ENCODE measurements at places on chromosomes 6 and 20. TPM values are rescaled to one million over a fixed set of nuclear protein-coding genes. Genes with fewer than 3 reads are reported as not detected.
A peak's percentile ranks its signal among the peaks of the same experiment; 100 is the strongest.

MDFI gene
- total RNA-seq = 7.3 TPM

IER3 gene
- 61.7 TPM for total RNA-seq

EYS gene
- not detected for total RNA-seq

TMEM244 gene
- total RNA-seq = not detected

RFX6 gene
- total RNA-seq = not detected

AVP gene
- total RNA-seq = not detected

ZC3H12D gene
- total RNA-seq = 1.6 TPM

FAM120B gene
- total RNA-seq = 38.9 TPM

SLC17A3 gene
- 0.29 TPM for total RNA-seq

ASIP gene
- not detected for total RNA-seq

DEFB125 gene
- not detected for total RNA-seq

KCNB1 gene
- total RNA-seq = 7.1 TPM

GRCh38 chr20:57909763-57910331 is 200.0 kb upstream of the PMEPA1 start:
- DNase-seq = no peak

- peak; percentile 19 for DNase-seq
Measured at GRCh38 chr20:21808863-21809664, 103.6 kb downstream of the PAX1 start.

DNA sequence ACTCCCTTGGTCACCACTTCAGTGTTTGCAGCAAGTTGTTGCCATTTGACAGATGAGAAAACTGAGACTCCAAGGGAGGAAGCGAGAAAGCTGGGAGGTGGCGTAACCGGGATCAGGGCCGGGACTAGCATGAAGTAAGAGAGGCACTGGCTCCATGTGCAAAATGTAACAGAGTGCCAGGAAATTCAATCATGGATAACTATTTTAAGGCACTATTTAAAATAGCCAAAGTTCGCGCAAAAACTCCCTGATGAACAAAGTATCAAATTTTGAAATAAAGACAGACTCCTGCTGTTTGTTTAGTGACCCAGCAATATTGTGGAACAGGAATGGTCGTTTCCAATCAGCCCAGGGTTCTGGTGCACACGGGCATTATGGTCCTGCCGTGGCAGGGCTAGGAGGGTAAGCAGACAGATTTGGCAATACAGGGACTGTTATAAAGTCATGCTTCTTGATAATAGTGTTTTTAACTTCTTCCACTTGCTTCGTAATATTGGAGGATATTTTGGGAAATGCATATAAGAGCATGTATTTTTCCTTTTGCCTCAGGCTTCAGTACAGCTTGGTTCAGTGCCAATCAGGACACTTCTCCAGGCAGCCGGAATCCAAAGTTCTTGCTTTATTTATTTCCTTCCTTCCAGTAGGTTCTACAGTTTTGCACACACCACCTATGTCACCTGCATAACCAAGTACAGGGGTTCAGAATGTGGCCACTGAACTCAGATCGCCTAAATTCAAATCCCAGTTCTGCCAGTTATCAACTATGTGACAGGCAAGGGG is 141.6 kb downstream of the EYA2 start:
- no peak for DNase-seq

- no peak for DNase-seq
Measured at GRCh38 chr6:148846778-148847761, 100.2 kb downstream of the UST start.

DNA sequence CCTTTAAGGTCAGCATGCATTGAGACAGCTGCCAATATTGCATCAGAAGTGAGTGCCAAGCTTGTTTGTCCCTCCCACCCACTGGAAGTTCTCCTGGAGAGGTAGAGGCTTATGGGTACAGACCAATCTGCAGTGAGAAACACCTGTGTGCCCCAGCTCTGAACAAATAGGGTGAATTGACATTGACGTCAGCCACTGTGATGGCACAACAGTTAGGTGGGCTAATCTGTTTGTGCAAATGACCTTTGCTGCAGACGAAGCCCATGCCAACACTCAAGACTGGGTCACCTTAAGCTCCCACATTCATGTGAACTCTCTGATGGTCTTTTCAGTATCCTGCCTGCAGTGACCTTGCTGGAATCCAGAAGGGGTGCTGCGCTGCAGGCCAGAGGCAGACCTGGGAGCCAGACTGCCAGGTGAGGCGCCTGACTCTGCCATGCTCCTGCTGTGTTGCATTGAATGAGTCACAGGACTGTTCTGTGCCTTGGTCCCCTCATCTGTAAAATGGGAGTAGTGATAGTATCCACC is 99.9 kb downstream of the ALDH8A1 start:
- no peak for DNase-seq

DNA sequence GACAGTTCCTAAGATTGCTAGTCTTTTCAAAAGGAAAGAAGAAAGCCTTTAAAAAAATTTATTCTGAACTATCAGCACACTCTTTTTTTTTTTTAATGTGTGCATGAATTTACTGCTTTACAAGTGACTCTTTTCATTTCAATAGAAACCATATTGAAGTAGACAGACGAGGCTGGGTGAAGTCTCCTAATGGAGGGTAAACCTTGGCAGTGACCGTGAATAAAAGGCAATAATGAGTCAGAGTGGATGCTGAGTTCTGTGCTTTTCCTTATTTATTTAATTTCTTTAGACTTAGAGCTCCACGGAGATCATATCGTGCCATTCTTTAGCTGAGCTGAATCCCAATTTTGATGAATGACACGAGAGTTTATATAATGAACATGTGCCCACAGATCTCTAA is 196.9 kb downstream of the PRL start:
- no peak for DNase-seq

- DNase-seq = peak; percentile 29
Measured at GRCh38 chr6:27505209-27506027, 32.5 kb upstream of the ZNF184 start.

DNA sequence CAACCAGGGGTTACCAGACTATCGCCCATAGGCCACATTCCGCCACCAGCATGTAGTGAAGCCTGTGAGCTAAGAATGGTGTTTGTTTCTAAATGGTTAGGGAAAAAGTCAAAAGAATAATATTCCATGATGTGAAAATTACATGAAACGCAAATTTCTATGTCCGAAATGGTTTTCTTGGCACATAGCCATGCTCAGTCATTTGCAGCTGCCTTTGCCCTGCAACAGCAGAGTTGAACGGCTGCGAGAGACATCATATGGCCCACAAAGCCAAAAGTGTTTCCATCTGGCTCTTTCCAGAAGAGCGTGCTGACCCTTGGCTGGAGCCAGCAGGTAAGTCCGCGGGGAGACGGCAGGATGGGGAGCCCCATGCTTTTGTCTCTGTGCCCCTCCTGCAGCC is 60.7 kb downstream of the FAM120B start:
- no peak for DNase-seq

DNA sequence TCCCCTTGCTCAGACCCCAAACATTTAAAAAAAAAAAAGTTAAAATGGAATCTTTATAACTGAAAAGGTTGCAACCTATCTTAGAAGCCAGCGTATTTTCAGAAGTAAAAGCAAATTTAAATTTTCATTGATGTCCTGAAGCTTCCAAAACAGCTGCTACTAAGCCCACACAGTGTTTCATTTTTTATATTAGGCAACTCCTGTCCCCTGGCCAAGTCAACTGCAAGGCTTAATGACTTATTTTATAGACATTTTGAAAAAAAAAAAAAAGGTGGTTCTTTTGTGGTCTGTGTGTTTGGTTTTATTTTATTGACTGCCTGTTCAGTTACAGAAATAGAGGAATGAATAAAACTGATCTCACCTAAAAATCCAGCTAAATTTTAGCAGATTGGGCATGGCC is 13.0 kb downstream of the CFAP61 start:
- no peak for DNase-seq

DNA sequence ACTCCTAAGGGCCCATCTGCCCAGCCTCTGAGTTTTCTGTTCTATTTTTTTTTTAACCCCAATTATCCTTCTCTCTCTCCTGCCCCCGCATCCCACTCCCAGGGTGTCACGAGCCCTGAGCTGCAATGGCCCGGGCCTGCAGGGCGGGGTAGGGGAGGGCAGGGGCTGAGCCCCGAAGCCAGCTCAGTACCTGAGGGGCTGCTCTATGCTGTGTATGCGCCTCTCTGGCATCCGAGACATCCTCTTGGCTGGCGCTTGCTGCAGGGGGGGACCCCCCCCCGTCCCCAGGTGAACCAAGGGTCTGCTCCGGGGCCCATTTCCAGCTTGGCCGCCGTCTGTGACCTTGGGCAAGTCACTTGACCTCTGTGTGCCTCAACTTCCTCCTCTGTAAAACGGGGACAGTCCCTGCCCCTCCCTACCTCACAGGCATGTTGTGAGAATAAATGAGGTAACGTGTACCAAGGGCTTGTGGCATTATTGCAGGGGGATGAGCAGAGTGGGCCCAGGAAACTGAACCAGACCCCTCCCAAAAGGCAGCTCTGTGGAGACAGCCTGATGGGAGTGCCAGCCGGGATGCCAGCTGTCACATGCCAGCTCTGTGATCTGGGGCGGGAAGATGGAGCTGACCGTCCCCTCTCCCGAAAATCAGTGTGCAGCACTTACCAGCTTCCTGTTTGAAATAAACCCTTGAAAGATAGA is 13.0 kb upstream of the MYL9 start:
- no peak for DNase-seq

- no peak for DNase-seq
Measured at GRCh38 chr6:118186672-118187567, 279.9 kb downstream of the SLC35F1 start.

DNA sequence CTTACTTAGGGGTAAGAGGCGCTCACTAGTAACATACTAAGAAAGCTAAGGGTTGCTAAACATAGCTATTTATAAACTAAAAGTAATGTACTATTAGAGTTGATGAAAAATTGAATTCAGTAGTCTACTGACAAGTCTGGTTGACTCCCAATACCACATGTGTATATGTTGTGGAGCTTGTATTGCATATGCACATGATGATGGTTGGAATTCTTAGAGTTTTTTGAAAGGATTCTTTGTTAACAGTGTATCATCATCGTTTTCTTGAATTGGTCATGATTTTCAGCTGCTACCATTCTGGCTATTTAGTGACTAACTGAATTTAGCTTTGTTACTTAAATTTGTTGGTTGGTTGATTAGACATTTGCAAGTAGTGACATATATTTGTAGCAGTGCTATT is 27.2 kb downstream of the ABRACL start:
- DNase-seq = no peak

DNA sequence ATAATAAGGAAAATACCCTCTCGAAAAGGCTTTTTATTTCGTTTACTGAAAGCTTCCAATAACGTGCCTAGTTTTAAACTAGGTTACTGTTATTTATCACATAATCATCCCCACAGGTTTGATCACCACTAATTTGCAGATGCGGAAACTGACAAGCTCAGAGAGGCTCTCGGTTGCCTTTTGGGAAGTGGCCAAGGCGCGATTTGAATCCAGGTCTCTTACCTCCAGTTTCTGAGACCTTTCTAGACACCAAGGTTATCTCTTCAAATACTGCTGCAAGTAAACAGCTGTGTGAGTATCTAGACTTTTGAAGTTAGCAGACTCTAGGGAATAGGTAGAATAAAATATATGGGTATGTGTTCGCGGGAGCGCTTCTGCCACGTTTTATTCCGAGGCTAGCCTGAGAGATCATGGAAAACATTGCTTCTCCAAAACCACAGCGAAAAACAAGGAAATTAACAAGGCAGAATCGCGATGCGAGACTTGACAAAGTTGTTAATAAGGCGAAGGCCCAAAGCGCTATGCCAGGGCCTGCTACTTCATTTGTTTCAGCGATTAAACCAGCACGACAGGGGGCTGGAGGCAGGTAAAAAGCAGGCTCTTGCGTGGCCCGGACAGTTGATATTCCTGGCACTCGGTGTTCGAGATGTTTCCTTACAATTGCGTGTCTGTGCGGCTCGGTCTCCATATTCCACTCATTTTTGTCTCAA is 1.8 kb upstream of the JARID2 start:
- DNase-seq = no peak

GRCh38 chr20:45246109-45246508 is 8.3 kb downstream of the SLPI start:
- DNase-seq = no peak

- DNase-seq = no peak
Measured at GRCh38 chr6:164150232-164150631, 735.7 kb downstream of the QKI start.

DNA sequence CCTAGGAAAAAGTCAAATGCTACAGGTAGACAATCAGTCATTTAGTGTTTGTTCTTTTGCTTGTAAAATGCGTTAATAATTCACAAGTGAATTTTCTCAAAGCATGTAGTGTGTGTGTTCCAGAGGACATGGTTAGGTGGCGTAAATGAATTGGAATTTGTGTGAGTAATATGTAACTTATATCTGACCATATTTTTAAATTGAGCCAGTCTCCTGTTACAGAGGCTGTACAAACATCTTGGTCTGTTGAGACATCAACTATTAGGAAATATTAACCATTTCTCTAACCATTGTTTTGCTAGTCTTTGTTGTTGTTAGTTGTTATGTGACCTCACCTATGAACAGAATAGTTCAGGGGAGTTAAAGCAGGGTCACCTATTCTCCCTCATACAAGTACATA is 22.7 kb downstream of the MCM8 start:
- no peak for DNase-seq

DNA sequence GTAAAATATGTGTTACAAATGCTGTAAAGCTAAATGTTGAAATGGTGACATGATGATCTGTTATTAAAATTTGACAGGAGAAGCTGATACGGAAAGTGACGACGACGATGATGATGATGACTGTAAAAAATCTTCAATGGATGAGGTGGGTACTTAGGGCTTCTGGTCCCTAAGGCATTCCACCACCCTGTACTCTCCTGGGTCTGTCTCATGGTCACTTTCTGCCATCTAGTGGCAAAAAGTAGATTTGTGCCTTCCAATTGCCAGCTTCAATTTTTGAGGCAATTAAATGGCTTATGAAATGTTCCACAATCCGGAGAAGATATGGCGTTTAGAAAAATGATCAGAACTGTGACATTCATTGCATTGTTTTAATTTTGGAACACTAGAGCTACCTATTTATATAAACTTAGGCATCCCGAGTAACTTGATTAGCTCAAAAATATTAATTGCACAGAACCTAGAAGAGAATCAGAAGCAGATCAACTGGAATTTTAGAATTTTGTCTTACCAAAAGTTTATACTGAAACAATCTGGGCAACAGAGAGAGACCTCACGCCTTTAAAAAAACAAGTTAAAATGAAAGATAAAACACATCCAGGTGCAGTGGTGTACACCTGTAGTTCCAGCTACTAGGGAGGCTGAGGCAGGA is 346.5 kb upstream of the PLCB4 start:
- DNase-seq = peak; percentile 35

DNA sequence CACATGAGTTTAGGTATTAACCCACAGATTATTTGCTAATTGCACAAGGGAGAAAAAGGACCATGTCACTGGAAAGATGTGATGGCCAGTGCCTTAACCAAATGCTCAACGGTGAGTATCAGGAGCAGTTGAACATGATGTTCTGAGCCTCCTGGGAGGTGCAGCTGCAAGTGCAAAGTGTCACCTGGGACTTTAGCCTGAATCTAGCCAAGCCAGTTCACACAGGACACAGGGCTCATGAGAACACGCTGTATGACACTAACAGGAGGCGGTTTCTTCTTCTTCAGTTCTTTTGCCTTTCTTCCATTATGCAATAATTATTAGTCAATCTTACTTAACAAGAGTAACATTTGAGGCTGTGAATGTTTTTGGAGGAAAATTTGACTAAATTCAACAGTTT is 225.3 kb downstream of the THBS2 start:
- DNase-seq = no peak

GRCh38 chr6:168018664-168019063 is 21.2 kb downstream of the KIF25 start:
- no peak for DNase-seq
